Hepatic stellate cell (primary cell): ENCODE measurements at places on chromosomes 7 and 10.

- no peak for DNase-seq
Observed at GRCh38 chr10:132570265-132570664, 32.7 kb downstream of the INPP5A start.

DNA sequence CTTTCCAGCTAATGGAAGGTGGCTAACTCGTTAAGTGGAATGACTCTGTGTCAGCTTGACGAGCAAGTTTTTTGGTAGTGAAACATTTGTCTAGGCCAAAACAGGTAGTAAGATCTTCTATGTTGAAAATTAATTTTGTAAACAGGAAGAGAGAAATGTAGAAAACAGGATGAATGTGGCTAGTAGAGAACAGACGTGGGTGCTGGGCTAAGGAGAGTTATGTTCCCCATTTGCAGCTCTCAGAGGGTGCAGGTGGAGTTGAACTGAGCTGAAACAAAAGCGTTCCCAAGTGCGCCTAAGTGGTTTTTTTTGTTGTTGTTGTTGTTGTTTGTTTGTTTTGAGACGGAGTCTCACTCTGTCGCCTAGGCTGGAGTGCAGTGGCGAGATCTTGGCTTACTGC lies 59.5 kb upstream of the SRPK2 start:
- no peak for DNase-seq

- DNase-seq = peak; percentile 35
Observed at GRCh38 chr10:122044045-122044661, 55.2 kb downstream of the TACC2 start.

- DNase-seq = peak; percentile 68
Observed at GRCh38 chr10:78458983-78459638, 425.4 kb downstream of the RPS24 start.

- no peak for DNase-seq
Observed at GRCh38 chr10:53606981-53607380, 834.4 kb upstream of the MBL2 start.

GRCh38 chr7:114141415-114141814 lies 222.6 kb upstream of the PPP1R3A start:
- no peak for DNase-seq

- no peak for DNase-seq
Observed at GRCh38 chr10:62893036-62893435, 76.9 kb upstream of the EGR2 start.
